ENCODE measurements at places on chromosomes 1 and 21. TPM values are rescaled to one million over a fixed set of nuclear protein-coding genes. Genes with fewer than 3 reads are reported as not detected.

Gene CA6
- 17.8 TPM for total RNA-seq

Gene HSPG2
- 111 TPM for total RNA-seq

Gene PPP1R8
- 41.4 TPM for total RNA-seq

Gene NHLH1
- total RNA-seq = not detected

Gene MFSD2A
- total RNA-seq = 209 TPM

Gene L1TD1
- 0.04 TPM for total RNA-seq

Gene TMEM79
- total RNA-seq = 97.6 TPM

Gene ATP1A4
- total RNA-seq = 0.32 TPM

Gene SEC16B
- total RNA-seq = 1.5 TPM

Gene NCMAP
- 0.44 TPM for total RNA-seq

Gene GLUL
- total RNA-seq = 1,271 TPM

Gene GLMN
- 5.6 TPM for total RNA-seq

Gene GRIK3
- total RNA-seq = 0.04 TPM

Gene ITLN1
- total RNA-seq = not detected

Gene SPRR5
- total RNA-seq = 82.5 TPM

Gene SELENBP1
- total RNA-seq = 39.9 TPM

Gene NUAK2
- 31.9 TPM for total RNA-seq

Gene KCTD3
- 32.4 TPM for total RNA-seq

Gene FBXO2
- 11.8 TPM for total RNA-seq

Gene IGSF3
- total RNA-seq = 59.2 TPM

Gene APOBEC4
- not detected for total RNA-seq

Gene PGLYRP3
- 57.5 TPM for total RNA-seq

Gene THEM5
- 115 TPM for total RNA-seq

Gene GIPC2
- total RNA-seq = 7.3 TPM

Gene PTPN7
- total RNA-seq = 1.6 TPM

Gene CFAP45
- 0.65 TPM for total RNA-seq

Gene APCS
- not detected for total RNA-seq

Gene F13B
- total RNA-seq = not detected

Gene TAL1
- 0.76 TPM for total RNA-seq

Gene FAAH
- total RNA-seq = 30.2 TPM

Gene SLC26A9
- 4.9 TPM for total RNA-seq

Gene LCE3D
- 55.2 TPM for total RNA-seq

Gene IGSF9
- 29.6 TPM for total RNA-seq

Gene KCNA3
- 0.30 TPM for total RNA-seq

Gene PLPPR5
- total RNA-seq = not detected

Gene GRHL3
- total RNA-seq = 205 TPM
